ENCODE measurements at places on chromosomes 3 and 15.

DNA sequence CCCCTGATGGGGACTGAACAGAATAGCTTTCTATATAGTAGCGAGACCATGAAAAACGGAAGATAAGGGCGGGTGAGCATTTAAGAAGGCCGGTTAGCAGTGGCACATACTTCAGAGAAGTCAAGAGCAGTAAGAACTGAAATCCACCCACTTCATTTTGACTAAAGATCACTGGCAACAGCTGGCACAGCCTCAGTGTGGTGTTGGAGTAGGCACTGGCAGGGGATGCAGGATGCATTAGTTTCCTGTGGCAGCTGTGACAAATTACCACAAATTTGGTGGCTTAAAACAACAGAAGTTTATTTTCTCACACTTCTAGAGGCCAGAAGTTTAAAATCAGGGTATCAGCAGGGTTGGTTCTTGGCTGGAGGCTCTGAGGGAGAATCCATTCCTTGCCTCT lies 176.5 kb downstream of the ADAMTSL3 start:
- no peak for DNase-seq

GRCh38 chr3:17399586-17399985 lies 342.8 kb downstream of the TBC1D5 start:
- no peak for DNase-seq

DNA sequence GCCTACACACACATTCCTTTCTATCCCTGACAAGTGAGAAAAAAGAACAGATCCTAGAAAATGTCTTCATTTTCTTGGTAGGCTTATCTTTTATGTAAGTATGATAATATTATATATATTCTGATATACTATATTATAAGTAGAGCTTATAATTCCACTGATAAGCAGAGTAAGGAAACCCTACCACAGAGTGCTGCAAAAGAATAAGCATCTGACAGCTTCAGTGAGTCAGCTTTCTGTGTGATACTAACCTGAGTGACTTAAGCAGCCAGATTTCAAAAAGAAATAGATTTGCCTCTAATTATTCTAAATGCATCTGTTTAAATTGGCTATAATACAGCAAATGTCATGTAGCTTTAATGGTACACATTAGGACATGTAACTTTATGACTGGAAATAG lies 656.0 kb downstream of the MCTP2 start:
- no peak for DNase-seq

- DNase-seq = no peak
These were observed 104.7 kb upstream of the SLC7A14 start for GRCh38 chr3:170690661-170690981.

GRCh38 chr3:69400683-69401082 lies 14.8 kb upstream of the FRMD4B start:
- DNase-seq = no peak

DNA sequence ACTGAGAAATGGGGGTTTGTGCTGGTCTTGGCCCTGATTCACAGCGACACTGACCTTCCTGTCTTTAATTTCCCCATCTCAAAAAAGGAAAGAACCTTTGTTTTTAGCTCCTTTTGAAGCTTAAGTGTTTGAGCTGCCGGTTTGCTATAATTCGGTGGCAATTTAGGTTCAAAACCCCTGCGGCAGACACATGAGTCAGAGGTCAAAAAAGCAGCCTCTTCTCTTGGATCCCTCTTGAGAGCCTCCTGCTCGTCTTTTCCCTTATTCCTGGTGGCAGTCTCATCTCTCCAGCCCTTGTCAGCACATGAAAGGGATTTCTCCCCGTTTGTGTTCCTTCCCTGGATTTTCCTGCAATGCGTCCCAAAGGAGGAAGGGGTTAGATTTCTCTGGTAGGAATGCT lies 64.5 kb downstream of the GRIP2 start:
- DNase-seq = no peak
